ENCODE measurements at places on chromosomes 7 and 10. TPM values are rescaled to one million over a fixed set of nuclear protein-coding genes. Genes with fewer than 3 reads are reported as not detected.

The RUFY2 gene
- 39.6 TPM for total RNA-seq

GRCh38 chr7:50502947-50503346, 52.8 kb upstream of the FIGNL1 start:
- no peak overlapping the region for H3K4me3 ChIP-seq
- no peaks in the 10 kb centered on the region for H3K4me1 ChIP-seq
- H3K36me3 ChIP-seq = no peaks in the 10 kb centered on the region
- no peak for DNase-seq

DNA sequence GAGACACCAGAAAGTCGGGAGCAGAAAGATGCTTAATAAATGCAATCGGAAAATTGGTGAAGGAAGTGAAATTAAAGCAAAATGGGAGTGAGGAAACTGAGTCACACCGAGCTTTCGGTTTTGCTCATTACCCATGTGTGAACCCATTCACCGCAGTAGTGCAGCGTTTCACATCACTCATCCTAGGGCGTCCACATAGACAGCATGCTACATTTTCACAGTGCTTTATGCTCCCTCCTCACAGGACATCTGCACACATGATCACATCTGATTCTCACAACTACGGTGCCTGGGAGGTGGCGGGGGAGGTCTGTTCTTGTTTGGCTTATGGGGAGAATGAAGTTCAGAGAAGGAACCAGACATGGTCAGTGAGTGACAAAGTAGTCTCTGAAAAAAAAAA, 36.6 kb upstream of the ATP6V0A4 start:
- no peak for DNase-seq
- no peak overlapping the region for H3K4me3 ChIP-seq
- H3K27ac ChIP-seq = no peak overlapping the region
- H3K36me3 ChIP-seq = peaks cover 22% of the 10 kb centered on the region
- H3K27me3 ChIP-seq = no peaks in the 10 kb centered on the region

DNA sequence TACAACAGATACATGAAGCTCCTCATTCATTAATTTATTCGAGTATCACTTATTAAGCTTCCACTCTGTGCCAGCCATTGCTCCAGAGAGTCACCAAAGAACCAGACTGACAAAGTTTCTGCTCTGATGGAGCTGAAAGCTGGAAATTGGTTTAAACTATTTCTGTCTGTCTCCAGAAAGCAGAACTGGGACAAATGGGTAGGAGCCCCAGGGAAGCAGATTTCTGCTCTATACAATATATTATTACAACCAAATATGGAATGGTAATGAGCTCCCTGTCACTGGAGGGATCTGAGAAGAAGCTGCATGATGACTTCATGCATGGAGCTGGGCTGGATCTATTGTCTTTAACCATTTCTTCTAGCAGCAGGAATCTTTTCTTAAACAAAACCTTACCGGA, 165.4 kb upstream of the ADO start:
- H3K4me3 ChIP-seq = no peak overlapping the region
- H3K27ac ChIP-seq = no peak overlapping the region
- H3K4me1 ChIP-seq = no peaks in the 10 kb centered on the region
- peaks cover 5% of the 10 kb centered on the region for H3K27me3 ChIP-seq
- no peak for DNase-seq
- no peaks in the 10 kb centered on the region for H3K36me3 ChIP-seq

DNA sequence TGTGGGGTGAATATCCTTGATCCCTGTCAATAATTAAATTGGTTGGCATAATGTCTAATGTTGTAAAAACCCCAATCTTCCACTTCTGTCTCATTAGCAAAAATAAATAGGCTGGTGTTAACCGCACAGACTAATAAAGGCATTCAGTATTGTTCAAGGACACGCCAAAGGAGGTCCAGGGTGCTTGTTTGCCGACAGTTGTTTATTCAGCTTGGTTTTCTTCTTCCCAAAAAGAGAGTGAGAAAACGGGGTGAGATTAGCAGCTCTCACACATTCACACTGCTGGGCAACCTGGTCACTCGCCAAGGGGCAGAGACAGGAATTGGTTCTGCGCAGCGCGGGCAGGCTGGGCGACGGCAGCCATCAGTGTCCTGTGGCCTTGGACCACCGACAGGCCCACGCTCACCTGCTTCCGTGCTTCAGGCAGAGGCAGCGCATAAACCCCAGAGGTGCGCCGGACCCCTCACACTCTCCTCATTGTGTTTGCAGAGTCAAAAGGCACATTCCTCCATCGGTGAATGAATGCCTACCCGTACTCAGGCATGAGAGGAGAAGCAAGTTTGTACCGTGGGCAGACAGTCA, 26.2 kb upstream of the LMBR1 start:
- no peaks in the 10 kb centered on the region for H3K4me1 ChIP-seq
- no peak overlapping the region for H3K27ac ChIP-seq
- DNase-seq = no peak
- no peak overlapping the region for H3K4me3 ChIP-seq
- no peaks in the 10 kb centered on the region for H3K36me3 ChIP-seq

The CYP3A7 gene
- not detected for total RNA-seq

DNA sequence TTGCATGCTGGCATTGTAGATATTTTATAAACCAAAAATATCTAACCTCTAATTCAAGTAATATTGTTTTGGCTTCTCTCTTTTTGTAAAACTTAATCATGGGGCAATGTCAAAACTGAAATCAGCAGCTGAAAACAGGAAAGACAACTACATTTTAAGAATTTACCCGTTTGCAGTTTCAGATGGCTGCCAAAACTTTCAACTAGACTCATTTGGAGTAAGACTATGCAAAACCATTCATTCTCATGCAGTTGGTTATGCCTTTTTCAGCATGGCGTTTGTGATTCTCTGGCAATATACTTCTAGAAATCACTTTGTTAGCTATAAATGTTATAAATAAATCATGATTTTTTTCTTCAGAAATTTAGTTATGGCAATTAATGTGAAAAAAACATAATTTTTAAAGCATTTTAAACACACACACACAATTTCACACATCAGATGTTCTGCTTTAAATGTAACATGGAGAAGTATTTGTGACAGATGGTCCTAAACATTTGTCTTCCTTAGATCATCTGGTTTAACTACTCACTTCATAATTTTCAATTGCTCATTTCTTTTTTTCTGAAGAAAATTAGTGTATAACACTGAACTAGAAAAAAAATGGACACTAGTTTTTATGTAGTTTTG, 116.4 kb downstream of the ITGB8 start:
- no peak overlapping the region for H3K4me3 ChIP-seq
- no peak overlapping the region for H3K27ac ChIP-seq
- H3K36me3 ChIP-seq = no peaks in the 10 kb centered on the region
- H3K27me3 ChIP-seq = peaks cover 2% of the 10 kb centered on the region
- DNase-seq = no peak

- H3K36me3 ChIP-seq = no peaks in the 10 kb centered on the region
- peak overlapping the region; percentile 96 for H3K27ac ChIP-seq
- peak overlapping the region; percentile 97 for H3K4me3 ChIP-seq
- no peaks in the 10 kb centered on the region for H3K27me3 ChIP-seq
- peaks cover 37% of the 10 kb centered on the region for H3K4me1 ChIP-seq
Observed at GRCh38 chr10:119893074-119893473, 544 bp downstream of the SEC23IP start.

DNA sequence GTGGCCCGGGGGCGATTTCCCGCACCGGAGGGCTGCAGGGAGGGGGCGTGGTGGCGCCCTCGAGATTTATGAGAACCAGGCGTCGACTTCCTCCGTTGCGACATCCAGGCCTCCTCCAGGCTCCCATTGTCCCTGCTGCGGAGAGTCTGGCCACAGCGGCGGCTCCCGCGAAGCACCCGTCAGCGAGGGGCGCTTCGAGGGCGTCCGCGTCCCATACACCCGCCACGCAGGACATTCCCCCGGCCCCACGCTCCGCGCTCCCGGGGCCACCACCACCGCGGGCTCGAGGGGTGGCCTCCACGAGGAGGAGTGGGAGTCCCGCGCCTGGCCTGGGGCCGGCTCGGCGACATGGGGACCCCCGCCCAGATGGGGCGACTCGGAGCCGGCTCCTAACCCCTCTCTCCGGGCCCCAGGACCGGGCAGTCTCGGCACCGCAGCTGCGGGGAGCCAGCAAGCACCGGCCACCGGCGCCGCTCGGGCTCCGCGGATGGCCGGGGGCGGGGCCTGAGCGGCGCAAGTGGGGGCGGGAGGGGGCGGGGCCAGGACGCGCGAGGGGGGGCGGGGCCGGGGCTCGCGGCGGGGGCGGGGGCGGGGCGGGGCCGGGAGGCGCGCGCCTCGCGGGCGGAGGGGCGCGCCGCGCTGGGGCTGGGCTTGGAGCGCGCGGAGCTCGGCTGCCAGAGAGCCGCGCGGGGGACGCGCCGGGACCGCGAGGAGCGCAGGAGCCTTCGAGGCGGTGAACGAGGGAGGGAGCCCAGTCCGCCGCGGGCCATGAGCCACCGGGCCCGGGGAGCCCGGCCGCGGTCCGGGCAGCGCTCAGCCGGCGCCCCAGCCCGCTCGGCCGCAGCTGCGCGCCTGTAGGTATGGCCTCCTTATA, at the start of gene SH2B2:
Gene SH2B2 (plus strand): TSS at position 632 of the 874 bp plus-strand sequence. CDS start 13,683 bp downstream, outside the sequence.
- no peak within 1 kb of the TSS for H3K27ac ChIP-seq
- peaks cover 16% of the 10 kb centered on the region for H3K4me1 ChIP-seq
- no peaks in the 10 kb centered on the region for H3K36me3 ChIP-seq
- H3K4me3 ChIP-seq = peak within 1 kb of the TSS; percentile 64
- DNase-seq = peak; percentile 59

GRCh38 chr10:22720667-22721066, 6.3 kb upstream of the PIP4K2A start:
- H3K27ac ChIP-seq = no peak overlapping the region
- H3K4me1 ChIP-seq = no peaks in the 10 kb centered on the region
- H3K4me3 ChIP-seq = no peak overlapping the region
- H3K27me3 ChIP-seq = no peaks in the 10 kb centered on the region

DNA sequence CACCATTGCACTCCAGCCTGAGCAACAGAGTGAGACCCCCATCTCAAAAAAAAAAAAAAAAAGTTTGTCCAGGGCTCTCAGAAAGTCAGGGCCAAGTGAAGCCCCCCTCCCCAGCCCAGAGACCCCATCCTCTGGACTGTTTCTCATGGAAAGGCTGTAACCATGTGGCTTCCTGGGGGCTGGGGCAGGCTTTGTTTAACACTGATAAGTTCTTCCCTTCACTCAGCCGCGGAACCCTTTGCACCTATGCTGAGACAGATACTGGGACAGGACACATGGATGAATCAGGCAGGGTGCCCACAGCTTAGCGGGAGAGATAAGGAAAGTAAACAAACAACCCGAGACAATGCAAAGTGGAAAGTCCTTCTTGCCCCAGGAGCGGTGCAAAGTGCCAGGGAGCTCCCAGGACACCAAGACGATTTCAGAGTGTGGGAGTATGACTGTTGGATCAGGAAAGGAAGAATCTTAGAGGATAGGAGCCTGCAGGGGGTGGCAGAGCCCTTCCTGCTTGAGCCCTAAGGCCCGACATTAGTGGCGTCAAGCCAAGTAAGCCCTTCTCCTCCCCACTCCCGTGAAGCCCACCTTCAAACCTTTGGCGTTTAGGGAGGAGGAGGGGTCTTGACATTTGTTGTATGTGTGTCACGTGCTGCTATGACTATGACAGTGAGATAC, 11.6 kb downstream of the MLXIPL start:
- no peak for DNase-seq
- peaks cover 13% of the 10 kb centered on the region for H3K27me3 ChIP-seq
- peak overlapping the region; percentile 14 for H3K27ac ChIP-seq

- H3K36me3 ChIP-seq = no peaks in the 10 kb centered on the region
- H3K27me3 ChIP-seq = no peaks in the 10 kb centered on the region
- H3K4me3 ChIP-seq = no peak overlapping the region
- H3K4me1 ChIP-seq = peaks cover 10% of the 10 kb centered on the region
- DNase-seq = no peak
Observed at GRCh38 chr7:4167385-4167910, 514.6 kb upstream of the FOXK1 start.

DNA sequence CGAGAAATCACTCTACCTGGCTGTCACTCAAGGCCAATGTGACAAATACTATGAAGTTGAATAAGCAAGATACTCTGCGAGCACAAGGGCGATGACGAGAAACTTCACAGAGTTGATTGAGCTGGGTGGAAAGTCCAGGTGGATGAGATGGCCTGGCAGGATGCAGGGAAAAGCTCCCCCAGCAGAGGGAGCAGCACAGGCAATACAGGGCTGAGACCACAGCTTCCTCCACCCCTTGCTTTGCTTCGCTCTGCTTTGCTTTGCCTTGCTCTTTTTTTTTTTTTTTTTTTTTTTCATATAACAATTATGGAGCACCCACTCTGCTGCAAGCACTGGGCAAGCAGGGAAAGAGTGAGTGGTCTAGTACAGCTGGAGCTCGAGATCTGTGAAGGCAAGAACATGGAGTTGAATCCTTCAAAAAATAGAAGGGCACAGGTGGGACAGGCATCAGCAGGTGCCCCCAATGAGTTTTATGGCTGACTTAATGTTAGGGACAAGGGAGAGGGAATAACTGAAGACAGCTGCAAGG, 88.3 kb downstream of the CABCOCO1 start:
- peak overlapping the region; percentile 44 for H3K27ac ChIP-seq
- DNase-seq = peak; percentile 39
- peaks cover 67% of the 10 kb centered on the region for H3K4me1 ChIP-seq
- H3K4me3 ChIP-seq = no peak overlapping the region

GRCh38 chr10:112137154-112137987, 46.2 kb downstream of the GPAM start:
- peaks cover 47% of the 10 kb centered on the region for H3K27me3 ChIP-seq
- peak; percentile 94 for DNase-seq
- no peak overlapping the region for H3K4me3 ChIP-seq
- no peaks in the 10 kb centered on the region for H3K36me3 ChIP-seq
- no peak overlapping the region for H3K27ac ChIP-seq
- no peaks in the 10 kb centered on the region for H3K4me1 ChIP-seq

DNA sequence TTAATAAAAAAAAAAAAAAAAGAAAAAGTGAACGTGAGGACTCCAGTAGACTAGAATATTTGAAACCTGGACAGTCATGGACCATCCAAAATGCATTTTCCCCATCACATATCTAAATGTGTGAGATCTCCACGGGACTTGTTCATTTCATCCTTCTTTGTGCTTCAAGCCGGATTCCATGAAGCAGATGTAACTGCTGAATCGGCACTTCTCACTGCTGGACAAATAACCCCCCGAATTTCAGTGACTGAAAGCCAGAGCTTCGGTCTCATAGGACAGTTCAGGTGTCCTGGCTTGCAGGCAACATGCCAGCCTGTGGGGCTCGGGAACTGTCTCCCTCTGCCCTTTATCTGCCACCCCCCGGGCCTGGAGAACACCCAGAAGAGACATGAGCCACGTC, 33.3 kb downstream of the RNF32 start:
- no peaks in the 10 kb centered on the region for H3K27me3 ChIP-seq
- DNase-seq = no peak
- no peaks in the 10 kb centered on the region for H3K4me1 ChIP-seq
- H3K36me3 ChIP-seq = peaks cover 28% of the 10 kb centered on the region

The KLHL7 gene
- 44.0 TPM for total RNA-seq

Measured in mesothelial cell of epicardium (in vitro differentiated cells).